ENCODE measurements at places on chromosomes 12 and 14.

DNA sequence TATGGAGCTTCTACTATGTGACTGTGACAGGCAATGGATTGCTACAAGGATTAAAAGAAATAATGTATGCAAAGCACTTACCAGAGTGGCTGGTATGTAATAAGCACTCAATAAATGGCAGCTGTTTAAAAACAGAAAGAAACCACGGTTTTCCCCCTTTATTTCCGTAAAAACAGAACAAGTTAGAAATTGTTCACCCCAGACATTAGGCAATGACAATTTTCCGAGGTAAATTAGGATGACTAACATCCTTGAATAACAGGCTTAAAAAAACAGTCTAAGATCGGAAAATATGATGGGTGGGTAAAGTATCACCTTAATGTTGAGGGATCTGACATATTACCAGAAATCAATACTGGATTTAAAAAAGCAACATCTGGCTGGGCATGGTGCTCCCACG lies 20.9 kb upstream of the CNIH1 start:
- no peak for DNase-seq

- DNase-seq: no peak
Measured at GRCh38 chr14:29895591-29896083, 32.0 kb downstream of the PRKD1 start.

DNA sequence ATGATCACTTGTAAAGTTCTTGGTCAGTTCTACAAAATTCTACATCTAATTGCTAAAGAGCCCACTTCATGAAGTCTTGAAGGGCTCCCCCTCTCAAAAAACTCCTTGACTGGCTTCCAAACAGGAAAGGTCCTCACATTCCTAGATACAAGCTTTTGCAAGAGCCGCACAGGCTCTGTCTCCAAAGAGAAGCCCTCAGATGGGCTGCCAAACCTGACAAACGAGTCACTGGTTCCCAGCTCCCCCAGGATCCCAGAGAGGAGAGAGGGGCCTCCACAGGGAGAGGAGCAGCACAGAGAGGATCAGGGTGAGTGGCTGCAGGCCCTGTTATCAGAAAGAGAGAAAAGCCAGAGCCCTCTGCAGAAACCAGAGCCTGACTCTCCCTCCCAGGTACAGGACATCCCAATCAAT lies 5.8 kb downstream of the NID2 start:
- no peak for DNase-seq

- DNase-seq: no peak
Measured at GRCh38 chr12:114063435-114063834, 97.3 kb upstream of the RBM19 start.

- no peak for DNase-seq
Measured at GRCh38 chr14:86766469-86766868, 1226.5 kb downstream of the GALC start.

GRCh38 chr14:49447540-49448107 lies 138.6 kb downstream of the RPS29 start:
- no peak for DNase-seq

GRCh38 chr12:15777355-15778012 lies 11.7 kb downstream of the EPS8 start:
- no peak for DNase-seq

DNA sequence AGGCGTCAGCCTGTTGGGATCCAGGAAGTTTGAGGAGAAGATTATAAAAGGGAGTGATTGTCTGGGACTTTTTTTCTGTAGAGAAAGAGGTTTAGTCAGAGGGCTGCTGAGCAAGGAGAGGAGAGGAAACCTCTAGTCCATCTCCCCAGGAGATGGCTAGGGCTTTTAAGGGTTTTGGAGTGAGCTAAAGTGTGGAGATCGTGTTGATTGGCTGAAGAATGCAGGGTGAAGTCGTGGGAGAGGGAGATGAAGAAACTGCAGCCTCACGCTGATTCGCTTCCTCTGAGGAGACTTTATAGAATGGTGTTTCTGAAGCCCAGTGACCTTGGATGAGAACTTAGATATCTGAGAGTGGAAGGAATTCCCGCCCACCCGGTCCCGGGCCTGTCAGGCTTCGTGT lies 193.7 kb upstream of the PWP1 start:
- peak; percentile 20 for DNase-seq

DNA sequence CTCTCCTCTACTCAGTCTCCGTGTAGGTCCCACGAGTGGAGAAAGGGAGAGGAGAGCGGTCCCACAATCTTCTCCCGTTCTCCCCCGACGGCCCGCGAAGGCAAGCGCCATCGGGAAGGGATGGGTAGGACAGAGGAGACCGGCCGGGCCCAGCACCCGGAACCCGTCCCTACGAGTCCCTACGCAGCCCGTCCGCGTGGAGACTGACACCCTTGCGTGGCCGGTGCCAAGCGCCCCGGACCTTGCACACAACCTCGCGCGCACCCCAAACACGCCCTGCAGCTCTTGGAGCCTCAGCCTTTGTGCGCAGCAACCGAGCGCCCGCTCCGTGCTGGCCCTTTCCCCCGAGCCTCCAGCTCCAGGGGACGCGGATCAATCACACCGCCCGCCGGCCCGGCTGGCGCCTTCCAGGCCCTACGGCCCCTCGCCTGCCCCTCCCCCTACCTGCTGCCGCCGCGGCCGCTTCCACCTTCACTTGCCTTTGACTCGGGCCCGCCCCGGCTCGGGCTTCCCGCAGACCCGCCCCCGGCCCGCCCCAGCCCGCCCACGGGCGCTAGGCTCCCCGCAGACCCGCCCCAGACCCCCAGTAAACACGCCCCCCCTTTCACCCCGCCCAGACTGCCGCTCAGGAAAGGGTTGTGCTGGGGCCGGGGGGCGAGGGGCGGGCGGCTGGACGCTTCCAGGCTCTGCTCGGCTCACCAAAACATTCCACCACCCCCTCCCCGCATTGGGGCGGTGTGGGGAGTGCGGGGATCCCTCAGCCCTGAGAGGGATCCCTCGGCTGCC lies at the start of gene NDRG2:
TSS of gene NDRG2 (minus strand) at position 477 of the 786 bp plus-strand sequence. CDS start 1,746 bp downstream, outside the sequence.
- no peak for DNase-seq

DNA sequence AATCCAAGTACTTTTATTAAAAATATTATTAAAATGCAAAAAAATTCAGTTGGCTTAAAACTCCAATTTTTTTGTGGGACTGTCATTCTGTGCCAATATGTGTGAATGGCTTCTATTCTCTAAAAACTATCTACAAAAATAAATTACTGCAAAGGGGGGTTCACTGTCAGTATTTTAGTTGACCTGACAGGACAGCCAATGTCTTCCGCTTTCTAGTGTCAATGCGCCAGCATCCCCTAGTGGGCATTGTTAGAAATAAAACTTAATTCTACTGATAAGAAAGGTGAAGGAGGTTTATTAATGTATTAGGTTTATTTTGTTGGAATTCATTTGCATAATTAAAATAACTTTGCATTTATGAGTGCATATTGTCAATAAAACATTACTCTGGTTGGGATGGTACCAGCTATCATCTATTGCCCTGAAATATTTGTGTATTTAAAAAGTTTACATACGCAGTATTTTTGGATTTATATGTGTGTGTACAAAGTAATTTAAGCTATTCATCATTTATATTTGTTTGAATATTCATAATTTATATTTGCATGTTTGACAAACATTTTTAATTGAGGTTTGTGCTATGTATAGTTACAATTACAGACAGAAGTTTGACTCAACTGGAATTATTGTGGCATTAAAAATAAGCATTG lies 527.2 kb downstream of the FLRT2 start:
- DNase-seq: peak; percentile 9

DNA sequence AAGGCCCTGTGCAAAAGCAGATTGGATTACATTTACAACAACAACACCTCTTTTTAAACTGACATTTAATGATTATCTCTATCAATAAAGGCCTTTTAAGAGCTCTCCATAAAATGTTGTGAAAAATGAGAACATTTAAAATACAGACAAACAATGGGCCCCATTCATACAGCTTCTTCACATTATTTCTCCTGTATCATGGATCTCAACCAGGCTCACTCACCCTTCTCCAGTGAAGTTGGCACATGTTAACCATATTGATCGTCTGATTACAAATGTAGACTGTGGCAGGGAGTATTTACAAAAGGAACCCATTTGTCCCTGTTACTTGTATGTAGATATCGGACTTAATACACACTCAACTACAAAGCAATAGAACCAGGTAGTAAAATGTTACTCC lies 220.2 kb upstream of the BTG1 start:
- DNase-seq: no peak

DNA sequence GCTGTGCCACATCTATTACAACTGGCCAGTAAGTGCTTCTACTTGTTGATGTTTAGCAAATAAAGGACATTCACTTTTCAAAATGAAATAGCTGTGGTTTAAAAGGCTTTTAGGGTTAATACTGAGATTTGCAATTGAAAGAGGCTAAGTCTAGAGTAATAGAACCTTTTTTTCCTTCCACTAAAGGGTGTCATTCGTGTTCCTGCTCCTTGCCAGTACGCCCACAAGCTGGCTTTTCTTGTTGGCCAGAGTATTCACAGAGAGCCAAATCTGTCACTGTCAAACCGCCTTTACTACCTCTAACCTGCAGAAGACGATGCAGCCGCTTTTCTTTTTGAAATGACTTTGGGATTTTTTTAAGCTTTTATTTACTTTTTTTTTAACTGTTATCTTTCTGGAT lies 33.6 kb downstream of the PIWIL1 start:
- DNase-seq: no peak

- DNase-seq: no peak
Measured at GRCh38 chr12:111842556-111843396, 748 bp downstream of the MAPKAPK5 start.

GRCh38 chr12:84056-84455 lies 17.5 kb downstream of the IQSEC3 start:
- no peak for DNase-seq

DNA sequence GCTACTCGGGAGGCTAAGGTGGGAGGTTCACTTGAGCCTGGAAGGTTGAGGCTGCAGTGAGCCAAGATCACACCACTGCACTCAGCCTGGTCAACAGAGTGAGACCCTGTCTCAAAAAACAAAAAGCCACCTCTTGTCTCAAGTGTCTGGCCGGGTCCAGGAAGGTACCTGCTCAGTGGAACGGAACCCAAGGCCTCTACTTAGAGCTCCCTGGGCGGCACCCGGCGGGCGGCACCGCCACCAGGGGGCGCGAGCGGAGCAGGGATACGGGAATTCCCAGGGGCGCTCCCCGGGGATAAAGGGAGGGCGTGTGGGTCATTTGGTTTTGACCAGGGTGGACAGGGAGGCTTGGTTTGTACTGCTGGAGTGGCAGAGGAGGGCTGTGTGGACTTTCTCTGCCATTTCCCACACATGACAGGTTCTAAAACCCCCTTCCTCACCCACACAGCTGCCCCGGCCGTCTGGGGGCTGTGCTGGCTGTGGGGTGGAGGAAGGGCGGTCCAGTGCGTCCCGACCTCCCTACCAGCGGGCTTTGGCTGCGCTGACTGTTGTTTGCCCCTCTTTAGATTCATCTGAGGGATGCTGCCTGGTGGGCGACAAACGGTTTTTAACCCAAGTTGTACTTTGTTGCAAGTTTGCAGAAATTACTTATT lies 91.4 kb downstream of the SETD3 start:
- DNase-seq: peak; percentile 8

DNA sequence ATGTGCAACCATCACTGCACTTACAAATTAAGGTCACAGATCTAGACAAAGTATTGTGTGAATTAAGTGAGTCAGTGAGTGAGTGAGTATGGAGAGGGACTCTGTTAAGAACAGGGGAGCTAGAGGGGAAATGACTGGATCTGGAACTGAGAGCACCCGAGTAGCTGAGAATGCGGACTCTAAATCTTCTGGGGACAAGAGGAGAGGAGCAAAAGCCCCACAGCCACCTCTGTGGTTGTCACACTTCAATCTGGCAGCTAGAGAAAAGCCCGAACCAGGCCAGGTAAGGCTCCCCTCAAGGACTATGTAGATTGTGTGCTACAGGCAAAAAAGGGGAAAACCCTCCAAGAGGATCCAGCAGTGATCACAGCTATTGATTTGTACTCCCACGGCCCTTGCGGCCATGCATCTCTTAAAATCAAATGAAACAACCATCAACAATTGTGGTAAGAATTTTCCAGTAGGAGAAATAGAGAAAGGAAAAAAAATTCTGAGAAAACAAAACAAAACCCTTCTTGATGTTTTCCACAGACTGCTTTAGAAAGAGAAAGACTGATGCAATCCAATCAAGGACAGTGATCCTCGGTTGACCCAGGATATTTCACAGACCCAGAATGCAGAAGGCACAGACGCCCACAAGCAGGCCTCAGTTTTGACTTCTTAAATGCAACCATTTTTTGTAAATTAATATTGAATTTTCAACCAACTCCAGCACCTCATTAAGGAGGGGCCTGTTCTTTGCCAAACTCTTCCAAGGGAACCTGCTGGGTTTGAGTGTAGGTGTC lies 109.6 kb downstream of the SLC38A6 start:
- DNase-seq: no peak

- DNase-seq: peak; percentile 83
Measured at GRCh38 chr12:46664761-46665287, 161.0 kb downstream of the SLC38A4 start.

DNA sequence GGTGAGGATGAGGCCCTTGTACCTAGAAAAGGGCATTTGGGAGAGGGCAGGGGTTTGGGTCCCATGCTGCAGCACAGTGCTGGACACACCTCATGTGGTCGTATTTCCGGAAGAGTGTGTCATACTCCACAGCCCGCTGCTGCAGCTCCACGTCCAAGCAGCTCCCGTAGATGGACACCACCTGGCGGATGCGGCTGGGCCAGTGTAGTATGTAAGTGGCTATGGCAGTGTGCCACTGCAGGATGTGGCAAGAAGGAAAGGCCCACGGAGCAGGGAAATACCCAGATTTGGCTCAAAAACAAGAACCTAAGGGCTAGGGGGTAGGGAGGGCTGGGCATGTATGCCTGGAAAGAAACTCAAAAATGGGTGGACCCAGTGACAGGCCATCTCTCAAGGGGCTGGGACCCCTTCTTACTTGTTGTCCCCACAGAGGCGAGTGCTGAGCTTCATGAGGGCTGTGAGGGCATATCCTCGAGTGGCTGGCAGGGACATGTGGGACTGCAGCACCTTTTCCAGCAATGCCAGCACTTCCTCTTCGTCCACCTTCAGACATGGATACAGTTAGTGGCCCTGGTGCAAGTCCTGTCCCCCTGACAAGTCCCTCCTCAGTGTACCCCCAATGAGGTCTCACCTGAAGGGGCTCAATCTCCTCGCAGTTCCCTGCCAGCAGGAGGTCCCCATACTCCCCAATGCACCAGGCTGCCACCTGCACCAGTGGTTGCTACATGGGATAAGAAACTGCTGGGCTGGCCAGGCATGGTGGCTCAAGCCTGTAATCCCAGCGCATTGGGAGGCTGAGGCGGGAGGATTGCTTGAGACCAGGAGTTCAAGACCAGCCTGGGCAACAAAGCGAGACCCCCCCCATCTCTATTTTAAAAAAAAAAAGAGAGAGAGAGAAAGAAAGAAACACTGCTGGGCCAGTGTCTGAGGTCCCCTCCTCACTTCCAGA lies 5.4 kb downstream of the AP1G2 start:
- DNase-seq: no peak

DNA sequence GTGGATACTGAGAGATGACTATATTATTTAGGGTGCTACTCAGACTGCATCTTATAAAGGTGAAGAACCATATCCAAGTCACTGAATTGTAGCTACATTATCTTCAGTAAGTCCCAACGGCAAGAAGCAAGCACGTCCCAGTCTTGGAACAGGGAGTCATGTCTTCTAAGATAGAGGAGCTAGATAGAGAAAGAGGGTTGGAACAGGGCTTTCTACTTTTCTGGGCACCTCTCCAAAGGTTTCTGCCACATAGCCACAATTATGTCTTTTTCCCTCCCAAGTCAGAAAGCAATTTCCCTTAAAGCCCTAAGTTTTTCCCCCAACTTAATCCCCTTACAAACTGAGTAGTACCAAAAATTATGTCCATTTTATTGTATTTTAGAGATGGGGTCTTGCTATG lies 22.4 kb downstream of the MAPK1IP1L start:
- DNase-seq: no peak
